ENCODE measurements at places on chromosomes 2 and 18. TPM values are rescaled to one million over a fixed set of nuclear protein-coding genes. Genes with fewer than 3 reads are reported as not detected.

The CBLN2 gene
- total RNA-seq, result not detected

The ZEB2 gene
- 63.7 TPM for total RNA-seq

The MC5R gene
- total RNA-seq, result not detected

The SRD5A2 gene
- total RNA-seq, result not detected

The LRRTM4 gene
- total RNA-seq, result not detected

The HNRNPA3 gene
- total RNA-seq, result 29.9 TPM

The IL1B gene
- total RNA-seq, result 0.44 TPM

The BMP10 gene
- total RNA-seq, result not detected

The L3MBTL4 gene
- total RNA-seq, result not detected

The C2orf15 gene
- not detected for total RNA-seq

The PARD3B gene
- total RNA-seq, result 2.4 TPM

The UGT1A9 gene
- total RNA-seq, result not detected

The MGAT4A gene
- 4.3 TPM for total RNA-seq

The C1QL2 gene
- total RNA-seq, result not detected

The SERPINB12 gene
- total RNA-seq, result not detected

The RGPD3 gene
- total RNA-seq, result 0.50 TPM

The CHRND gene
- total RNA-seq, result not detected

The ALPG gene
- not detected for total RNA-seq

The SCN2A gene
- total RNA-seq, result 0.10 TPM

The C2orf66 gene
- total RNA-seq, result 0.56 TPM

The IL37 gene
- total RNA-seq, result not detected

The POTEI gene
- total RNA-seq, result not detected

The CRACDL gene
- not detected for total RNA-seq

The ICOS gene
- not detected for total RNA-seq

The GPR45 gene
- total RNA-seq, result not detected

The RAB6C gene
- total RNA-seq, result not detected

The TCF23 gene
- total RNA-seq, result 0.10 TPM

The PPP1R1C gene
- total RNA-seq, result not detected

The TTC32 gene
- 4.2 TPM for total RNA-seq

The ACADL gene
- total RNA-seq, result not detected

The SEC11C gene
- 12.0 TPM for total RNA-seq

The CAPN14 gene
- total RNA-seq, result not detected
